Breast epithelium (tissue), 4 donors: ENCODE measurements at places on chromosomes 2 and 18. TPM values are rescaled to one million over a fixed set of nuclear protein-coding genes. Genes with fewer than 3 reads are reported as not detected.

- DNase-seq = no peak
These were observed 81.0 kb upstream of the RBMS1 start for GRCh38 chr2:160574468-160575140.

- DNase-seq = no peak
These were observed 585.9 kb upstream of the SYT4 start for GRCh38 chr18:43863180-43863579.

GRCh38 chr18:8366070-8366469 lies 243.2 kb upstream of the RAB12 start:
- DNase-seq = no peak

- no peak for DNase-seq
These were observed 294.8 kb upstream of the NRP2 start for GRCh38 chr2:205387350-205388055.

DNA sequence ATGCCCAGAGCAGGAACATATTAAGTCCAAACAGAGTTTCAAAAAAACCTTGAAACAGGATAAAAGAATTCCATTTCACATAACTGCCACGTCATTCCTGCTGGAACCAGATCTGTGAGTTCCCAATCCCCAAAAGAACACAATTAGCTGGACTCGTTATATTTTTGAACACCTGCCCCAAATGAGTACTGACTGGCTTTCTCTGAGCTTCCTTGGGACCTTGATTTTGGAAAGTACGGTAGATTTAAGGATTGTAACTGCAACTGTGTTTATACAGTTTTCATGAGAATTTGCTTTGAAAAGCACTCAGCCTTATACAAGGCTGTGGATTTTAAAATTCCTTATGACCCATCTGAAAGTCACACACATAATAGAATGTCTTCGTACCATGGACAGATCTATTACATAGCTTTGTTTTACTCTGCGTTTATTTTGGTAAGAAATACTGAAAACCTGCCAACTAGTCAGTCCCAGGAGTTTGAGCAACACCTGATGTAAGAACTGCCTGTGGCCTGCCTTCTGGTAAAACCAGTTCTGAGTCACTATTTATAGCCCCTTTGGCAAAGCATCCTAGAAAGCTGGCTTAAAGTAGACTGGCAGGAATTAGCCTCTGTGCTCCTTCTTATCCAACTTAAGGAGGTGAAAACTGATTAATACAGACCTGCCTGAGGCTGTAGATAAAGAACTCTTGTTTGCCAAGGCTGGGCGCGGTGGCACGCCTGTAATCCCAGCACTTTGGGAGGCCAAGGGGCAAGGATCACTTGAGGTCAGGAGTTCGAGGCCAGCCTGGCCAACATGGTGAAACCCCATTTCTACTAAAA lies 48.1 kb downstream of the MERTK start:
- DNase-seq = no peak

DNA sequence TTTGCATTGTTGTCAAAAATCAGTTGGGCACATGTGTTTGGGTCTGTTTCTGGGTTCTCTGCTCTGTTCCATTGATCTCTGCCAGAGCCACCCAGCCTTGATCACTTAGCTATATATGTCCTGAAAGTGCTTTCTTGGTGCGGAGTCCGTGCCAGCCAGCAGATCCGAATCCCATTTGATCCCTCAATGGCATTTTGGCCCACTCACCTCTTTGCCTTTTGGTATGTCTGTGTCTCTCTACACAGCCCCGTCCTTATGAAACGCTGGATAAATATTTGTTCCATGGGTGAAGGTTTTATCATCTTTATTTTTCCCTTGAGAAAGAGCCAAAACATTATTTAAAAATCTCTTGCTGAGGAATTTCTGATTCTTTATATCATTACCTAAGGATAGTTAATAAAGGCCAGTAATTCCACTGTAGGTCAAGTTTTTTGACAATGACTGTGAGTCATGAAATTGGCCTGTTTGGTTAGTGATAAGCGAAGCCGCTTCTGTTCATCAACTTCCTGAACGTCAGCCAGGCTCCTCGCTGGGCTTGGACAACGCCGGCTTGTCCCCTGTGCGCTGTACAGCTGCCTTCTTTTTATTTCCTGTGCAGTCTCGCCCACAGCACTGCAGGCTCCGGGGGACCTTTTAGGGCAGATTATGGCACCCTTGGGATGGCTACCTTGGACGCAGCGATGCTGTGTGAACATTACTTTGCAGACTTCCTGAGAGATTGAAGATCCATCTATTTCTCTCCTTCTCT lies 24.9 kb downstream of the MTCL1 start:
- no peak for DNase-seq

DNA sequence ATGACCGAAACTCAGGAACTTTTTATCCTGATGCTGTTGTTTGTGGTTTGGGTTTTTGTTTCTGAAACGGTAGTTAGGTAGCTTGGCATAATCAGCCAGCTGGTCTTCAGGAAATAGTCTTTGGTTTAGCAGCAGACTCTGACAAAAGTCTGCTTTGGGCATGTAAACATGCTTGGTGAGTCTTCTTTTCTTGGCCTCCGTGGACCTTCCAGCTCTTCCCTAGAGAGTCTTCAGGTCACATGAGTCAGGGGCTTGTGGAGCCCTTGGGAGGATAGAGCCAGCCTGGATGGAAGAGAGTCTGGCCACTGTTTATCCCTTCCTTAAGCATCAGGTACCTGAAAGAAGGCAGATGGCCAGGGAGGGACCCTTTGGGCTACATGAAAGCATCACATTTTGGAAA lies 154.5 kb downstream of the MGAT5 start:
- DNase-seq = no peak

The ABI2 gene
- total RNA-seq = 46.9 TPM

DNA sequence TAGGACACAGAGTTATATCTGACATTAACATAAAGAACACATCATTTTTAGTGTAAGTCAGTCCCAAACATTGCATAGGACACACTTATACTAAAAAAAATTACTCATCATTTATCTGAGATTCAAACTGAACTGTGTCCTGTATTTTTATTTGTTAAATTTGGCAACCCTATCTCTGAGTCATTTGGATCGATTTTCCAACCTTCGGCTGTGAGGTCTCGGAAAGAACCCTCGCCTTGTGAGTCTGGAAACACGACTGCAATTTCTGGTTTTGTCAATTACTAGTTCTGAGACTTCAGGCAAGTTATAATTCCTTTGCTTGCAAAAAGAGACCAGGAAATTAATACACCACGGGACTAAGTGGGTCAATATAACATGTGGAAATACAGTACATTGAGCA lies 14.0 kb downstream of the ATP8B1 start:
- DNase-seq = no peak

The ASIC4 gene
- 0.44 TPM for total RNA-seq

DNA sequence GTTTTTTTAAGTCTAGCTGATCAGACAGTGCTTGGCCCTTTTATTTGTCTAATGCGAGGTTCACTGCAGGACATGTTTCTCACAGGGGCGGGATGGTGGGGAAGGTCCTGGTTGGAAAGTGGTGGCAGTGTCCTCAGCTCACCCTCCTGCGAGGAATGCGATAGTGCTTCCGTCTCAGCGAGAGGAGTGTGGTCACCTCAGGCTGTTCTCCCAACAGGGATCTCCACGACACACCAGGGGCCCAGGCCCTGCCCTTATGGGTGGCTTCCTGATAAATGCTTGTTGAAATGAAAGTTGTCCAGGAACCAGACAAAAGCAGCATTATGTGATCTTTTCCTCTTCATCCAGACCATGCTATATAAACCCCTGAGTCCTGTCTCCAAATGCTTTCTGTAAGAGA lies 70.1 kb downstream of the BOLA3 start:
- DNase-seq = no peak

DNA sequence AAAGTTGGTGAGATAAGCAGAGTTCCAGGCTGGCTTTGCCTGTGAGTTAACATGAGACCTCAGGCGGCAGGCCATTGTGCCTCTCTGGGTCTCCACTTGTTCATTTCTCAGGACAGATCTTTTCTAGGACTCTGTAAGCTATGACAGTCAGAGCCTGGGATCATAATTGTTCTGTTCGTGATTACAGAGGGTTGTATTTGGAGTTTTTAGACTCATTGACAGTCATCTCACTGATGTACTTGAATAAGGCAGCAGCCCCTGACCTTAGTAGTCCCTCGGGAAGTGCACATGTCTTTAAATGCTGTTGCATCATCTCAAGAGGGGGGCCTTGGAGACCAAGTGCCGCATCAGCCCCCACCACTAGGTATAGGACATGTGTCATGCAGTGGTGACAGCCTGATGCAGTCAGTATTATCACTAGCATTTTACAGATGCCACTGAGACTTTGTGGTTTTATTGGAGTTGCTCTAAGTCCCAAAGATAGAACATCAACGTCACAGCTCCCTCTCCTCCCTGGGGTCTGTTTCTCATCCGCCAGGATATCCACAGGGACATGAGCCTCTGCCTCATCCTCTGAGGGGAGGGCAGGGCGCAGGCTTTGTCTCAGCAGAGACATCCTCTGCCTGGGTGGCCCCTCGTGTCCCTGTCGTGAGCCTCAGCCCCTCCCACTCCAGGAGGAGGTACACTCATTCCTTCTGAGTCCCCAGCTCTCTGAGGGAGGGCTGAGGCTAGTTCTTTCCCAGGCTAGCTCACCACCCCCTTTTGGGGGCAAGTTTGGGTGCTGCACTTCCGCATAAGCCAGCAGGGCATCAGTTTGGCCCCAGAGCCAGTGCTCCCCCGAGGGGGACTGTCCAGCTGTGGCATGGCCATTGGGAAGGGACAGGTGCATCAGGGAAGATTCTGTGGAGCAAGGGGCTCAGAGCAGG lies 14.1 kb downstream of the GLI2 start:
- DNase-seq = no peak

- DNase-seq = peak; percentile 79
These were observed 22.2 kb upstream of the TTC39C start for GRCh38 chr18:23992089-23992940.

The ZNF638 gene
- total RNA-seq = 290 TPM

GRCh38 chr18:7566244-7566566 lies 911 bp upstream of the PTPRM start:
- DNase-seq = no peak

- no peak for DNase-seq
These were observed 92.8 kb downstream of the PHLPP1 start for GRCh38 chr18:62808123-62808522.

DNA sequence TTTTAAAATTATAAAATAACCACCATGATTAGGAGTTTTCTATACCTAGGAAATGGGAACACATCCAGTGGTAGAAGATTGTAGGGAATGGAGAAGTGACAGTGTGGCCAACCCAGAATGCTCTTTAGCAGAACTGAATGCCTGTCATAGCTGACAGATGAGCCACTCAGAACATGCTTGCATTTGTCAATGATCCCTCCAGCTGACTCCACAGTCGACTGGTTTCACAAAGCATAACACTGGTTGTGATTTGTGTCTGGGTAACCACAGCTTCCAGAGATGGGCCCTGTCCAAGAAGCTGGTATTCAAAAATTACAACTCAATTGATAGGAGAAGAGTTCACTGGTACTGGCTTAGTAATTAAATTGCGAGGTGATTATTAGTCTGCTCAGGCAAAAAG lies 9.0 kb upstream of the CTIF start:
- DNase-seq = no peak

The FZD7 gene
- 26.5 TPM for total RNA-seq

- no peak for DNase-seq
These were observed 545.9 kb upstream of the GCFC2 start for GRCh38 chr2:76256458-76257088.

The POTEJ gene
- not detected for total RNA-seq

DNA sequence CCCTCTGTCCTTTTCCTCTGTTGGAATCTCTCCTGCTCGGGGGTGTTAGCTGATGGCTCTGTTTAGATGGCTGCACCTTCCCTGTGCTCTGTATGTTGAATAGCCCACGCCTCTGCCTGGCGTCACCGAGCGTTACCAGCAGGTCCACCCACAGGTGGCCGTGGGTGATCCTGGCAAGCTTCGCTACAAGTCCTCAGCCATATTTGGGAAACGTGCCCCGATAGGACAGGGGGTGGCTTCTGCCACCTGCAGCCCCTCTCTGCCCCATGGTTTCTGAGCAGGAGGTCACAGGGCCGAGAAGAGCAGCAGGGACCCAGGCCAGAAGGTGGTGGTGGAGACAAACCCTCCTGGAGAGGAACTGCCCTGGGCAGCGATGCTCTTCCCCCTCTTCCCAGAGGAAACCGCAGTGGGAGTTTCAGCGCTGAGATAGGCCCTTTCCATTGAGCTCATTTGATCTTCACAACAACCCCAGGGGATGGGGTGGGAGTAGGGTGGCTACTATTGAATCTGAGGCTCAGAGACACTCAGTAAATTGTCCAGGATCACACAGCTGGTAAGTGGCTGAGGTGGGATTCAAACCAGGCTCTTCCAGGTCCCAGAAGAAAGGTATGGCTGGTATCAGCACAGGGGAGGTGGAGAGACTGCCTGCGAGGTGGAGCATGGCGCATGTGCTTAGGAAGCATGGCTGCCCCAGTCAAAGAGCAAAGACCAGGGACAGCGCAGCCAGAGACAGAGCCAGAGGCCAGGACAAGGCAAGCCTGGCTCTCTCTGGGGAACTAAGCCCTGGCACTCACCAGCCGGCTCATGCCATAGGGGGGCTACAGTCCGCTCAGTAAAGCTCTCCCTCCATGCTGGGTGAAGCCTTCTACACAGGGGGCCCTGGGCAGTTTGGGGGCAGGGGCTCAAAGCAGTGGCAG lies 15.0 kb downstream of the NGEF start:
- no peak for DNase-seq

GRCh38 chr2:240225131-240225530 lies 84.7 kb upstream of the OTOS start:
- peak; percentile 30 for DNase-seq

The DLX1 gene
- not detected for total RNA-seq

GRCh38 chr2:241636182-241637017 lies 558 bp downstream of the THAP4 start:
- DNase-seq = no peak

The SLC19A3 gene
- total RNA-seq = 29.9 TPM

DNA sequence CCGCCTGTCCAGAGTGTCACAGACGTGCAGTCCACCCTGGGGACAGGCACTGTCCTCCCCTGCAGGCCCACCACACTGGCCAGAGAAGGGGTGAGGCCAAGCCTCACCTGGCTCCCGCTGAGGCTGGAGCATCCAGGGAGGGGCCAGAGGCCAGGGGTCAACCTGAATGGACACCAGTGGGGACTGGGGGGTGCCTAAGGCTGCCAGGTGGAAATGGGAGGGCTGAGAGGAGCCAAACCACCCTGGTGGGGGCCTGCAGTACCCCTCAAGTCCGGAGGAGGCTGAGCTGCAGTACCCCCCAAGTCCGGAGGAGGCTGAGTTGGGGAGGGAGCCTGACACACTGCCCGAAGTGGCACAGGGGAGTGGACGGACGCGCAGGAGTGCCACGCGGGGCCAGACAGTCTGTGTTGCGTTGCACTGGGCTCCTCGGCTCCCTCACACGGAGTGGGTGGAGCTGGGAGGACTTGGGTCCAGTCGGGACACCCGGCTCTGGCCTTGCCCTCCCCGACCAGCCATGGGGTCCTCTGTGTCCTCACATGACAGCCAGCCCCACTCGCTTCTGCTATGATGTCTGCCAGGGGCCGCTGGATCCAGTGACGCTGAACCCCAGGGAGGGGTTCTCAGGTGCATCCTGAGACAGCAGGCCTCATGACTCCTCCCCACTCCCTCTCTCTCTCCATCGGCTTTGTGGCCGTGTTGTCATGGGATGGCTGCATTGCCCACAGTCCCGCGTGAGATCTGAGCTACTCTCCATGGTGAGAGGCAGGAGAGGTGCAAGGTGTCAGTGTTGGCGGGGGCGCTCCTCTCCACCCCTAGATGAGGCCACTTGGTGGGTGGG lies 22.3 kb upstream of the GPC1 start:
- DNase-seq = peak; percentile 42

The LINC00305 gene
- total RNA-seq = not detected

- DNase-seq = no peak
These were observed 35.9 kb downstream of the ZFP36L2 start for GRCh38 chr2:43190311-43191052.

The STK11IP gene
- 11.2 TPM for total RNA-seq

The FAM110C gene
- 7.2 TPM for total RNA-seq
